ENCODE measurements at places on chromosomes 16 and 17. TPM values are rescaled to one million over a fixed set of nuclear protein-coding genes. Genes with fewer than 3 reads are reported as not detected.
A peak's percentile ranks its signal among the peaks of the same experiment; 100 is the strongest.

The SDK2 gene
- not detected for total RNA-seq

The SCARF1 gene
- total RNA-seq = 0.13 TPM

The CCL14 gene
- not detected for total RNA-seq

The DDX5 gene
- 548 TPM for total RNA-seq

The DHRS7B gene
- total RNA-seq = 16.6 TPM

The TMED6 gene
- total RNA-seq = 0.24 TPM

The PYDC1 gene
- total RNA-seq = not detected

The GNGT2 gene
- total RNA-seq = not detected

DNA sequence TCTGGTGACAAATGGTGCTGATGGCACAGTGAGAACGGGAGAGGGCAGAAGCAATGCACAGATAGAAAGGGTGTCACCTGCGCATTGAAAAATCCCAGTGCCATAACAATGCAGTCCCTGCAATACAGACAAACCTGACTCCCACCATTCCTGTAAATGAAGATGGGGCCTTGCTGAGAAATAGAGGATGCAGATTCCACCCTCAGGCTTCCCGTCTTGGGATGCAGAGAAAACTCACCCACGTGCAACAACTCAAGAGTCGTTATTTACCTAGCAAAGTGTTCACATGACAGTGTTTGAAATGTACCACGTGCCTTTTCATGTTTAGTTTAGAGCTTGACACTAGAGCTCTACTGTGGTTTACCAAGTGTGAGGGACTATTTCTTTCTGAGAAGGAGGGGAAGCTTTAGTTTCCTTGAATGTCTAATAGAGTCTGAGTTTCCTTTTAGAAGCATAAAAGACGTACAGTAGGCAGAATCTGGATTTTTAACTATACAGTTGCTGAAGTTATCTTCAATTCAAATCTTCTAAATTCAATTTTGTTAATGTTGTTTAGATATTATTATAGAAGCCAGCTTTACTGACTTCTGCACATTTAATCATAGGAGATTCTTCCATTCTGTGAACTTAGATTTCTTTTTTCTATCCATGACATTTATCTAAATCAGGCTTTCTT, 35.6 kb downstream of the WWOX start:
- H3K4me3 ChIP-seq = no peak overlapping the region
- no peaks in the 10 kb centered on the region for H3K27me3 ChIP-seq
- no peak overlapping the region for H3K27ac ChIP-seq
- no peaks in the 10 kb centered on the region for H3K36me3 ChIP-seq
- H3K4me1 ChIP-seq = no peaks in the 10 kb centered on the region

GRCh38 chr17:41885733-41886132, 20.5 kb upstream of the KLHL11 start:
- H3K4me1 ChIP-seq = no peaks in the 10 kb centered on the region
- H3K27ac ChIP-seq = no peak overlapping the region
- peaks cover 32% of the 10 kb centered on the region for H3K36me3 ChIP-seq

- no peaks in the 10 kb centered on the region for H3K4me1 ChIP-seq
- no peak overlapping the region for H3K4me3 ChIP-seq
- no peaks in the 10 kb centered on the region for H3K36me3 ChIP-seq
Measured at GRCh38 chr16:19196871-19197270, 28.8 kb downstream of the SYT17 start.

DNA sequence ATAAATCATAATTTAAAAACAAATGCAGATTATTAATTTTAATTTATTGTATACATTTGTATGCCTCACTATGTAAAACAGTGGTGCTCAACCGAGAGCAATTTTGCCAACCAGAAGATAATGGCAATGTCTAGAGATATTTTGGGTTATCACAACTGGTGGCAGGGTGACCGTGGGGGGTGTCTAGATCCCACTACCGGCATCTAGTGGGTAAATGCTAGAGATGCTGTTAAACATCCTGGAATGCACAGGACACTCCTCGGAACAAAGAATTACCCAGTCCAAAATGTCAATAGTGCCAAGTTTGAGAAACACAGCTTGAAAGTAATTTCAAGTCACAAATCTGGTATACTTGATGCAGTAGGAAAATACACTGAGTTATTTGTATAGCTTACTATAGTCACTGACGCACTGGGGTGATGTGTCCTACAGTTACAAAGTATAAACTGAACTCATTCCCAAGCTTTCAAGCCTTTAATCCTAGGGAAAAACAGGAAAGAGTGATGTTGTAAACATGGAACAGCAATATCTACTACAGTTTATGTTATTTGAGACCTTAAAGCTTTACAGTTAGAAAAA, 133.5 kb downstream of the BRIP1 start:
- peaks cover 7% of the 10 kb centered on the region for H3K36me3 ChIP-seq
- H3K27ac ChIP-seq = no peak overlapping the region
- H3K27me3 ChIP-seq = no peaks in the 10 kb centered on the region
- no peak for DNase-seq
- H3K4me1 ChIP-seq = peaks cover 5% of the 10 kb centered on the region
- H3K4me3 ChIP-seq = no peak overlapping the region

- no peak for DNase-seq
- H3K27me3 ChIP-seq = peaks cover 3% of the 10 kb centered on the region
- no peak overlapping the region for H3K27ac ChIP-seq
- no peak overlapping the region for H3K4me3 ChIP-seq
Measured at GRCh38 chr16:23214796-23215195, 32.3 kb downstream of the SCNN1G start.

GRCh38 chr16:11084876-11085485, 140.6 kb downstream of the CLEC16A start:
- peak overlapping the region; percentile 69 for H3K4me3 ChIP-seq
- peak overlapping the region; percentile 85 for H3K27ac ChIP-seq
- peaks cover 5% of the 10 kb centered on the region for H3K36me3 ChIP-seq
- no peak for DNase-seq

DNA sequence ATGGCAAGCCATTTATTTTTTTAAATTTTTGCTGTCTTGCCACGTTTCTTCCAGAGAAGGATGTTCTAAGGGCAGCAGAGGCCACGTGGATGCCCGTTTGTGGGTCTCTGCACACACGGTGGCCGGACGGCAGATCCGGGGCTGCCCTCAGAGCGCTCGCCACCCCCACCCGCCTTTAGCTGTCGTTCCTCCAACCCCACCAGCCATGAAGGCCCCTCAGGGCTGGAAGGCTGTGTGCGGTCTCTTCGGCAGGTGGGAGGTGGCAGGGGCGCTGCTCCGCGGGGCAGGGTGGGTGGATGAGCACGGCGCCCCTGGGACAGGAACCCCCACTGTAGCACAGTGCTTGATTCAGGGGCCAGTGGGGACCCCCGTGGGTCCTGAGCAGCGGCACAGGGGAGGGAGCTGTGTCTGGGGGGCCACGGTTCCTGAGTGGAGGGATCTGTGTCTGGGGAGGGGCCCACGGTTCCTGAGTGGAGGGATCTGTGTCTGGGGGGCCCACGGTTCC, 49.7 kb downstream of the ZFPM1 start:
- DNase-seq = no peak
- H3K4me1 ChIP-seq = no peaks in the 10 kb centered on the region
- H3K27me3 ChIP-seq = peaks cover 3% of the 10 kb centered on the region

DNA sequence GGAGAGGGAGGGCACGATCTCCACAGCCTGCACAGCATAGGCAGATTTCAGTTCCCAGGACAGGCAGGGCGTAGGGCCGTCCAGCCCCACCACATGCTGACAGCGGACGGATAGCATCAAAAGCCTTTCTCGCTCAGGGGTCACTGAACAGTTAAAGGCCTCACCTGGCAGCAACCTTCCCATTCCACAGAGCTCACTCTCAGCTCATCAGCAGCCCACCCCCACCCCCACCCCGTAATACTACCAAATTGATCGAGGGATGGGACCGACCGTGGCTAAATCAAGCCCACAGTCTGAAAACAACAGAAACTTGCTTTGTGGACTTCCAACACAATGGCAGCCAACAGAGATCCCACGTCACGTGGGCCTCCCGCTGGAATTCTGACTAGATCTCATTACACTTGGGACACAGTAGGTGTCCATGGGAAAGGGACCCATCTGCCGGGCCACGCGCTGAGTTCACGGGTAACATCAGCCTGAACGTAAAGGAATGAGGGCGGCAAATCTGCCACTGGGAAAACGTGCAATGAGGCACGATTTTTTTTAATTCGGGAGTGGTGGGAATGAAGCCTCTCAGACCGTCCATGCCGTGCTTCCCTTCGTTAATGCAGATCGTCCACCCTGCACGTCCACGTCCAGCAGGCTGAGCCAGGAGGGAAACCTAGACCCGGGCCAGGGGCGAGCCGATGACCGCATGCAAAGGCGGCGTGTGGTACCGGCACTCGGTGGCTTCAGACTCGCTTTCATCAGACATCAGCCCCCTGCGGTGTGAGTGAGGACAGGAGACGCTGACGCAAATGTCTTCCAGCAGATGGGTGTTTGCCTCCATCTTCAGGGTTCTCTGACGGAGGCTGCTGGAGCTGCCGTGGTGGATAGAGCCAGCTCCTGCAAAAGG, 92.1 kb downstream of the TBC1D16 start:
- no peak for DNase-seq
- no peaks in the 10 kb centered on the region for H3K4me1 ChIP-seq
- peaks cover 14% of the 10 kb centered on the region for H3K36me3 ChIP-seq

DNA sequence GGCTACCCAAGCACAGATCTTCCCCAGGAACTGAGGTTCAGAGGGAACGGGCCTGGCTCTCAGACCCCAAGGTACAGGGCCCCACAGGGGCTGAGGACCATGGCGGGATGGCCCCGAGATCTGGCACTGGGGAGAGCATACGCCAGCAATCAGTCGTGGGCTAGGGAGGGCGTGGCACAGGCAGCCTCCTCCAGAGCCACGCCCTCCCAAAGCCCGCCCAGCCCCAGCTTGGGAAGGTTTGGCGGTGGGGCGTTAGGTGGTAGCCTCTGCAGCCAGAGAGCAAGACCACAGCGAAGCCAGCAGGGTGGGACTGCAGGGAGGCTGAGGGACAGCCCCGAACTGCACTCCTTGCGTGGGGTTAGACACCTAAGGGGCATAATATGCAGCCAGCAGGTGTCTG, 11.6 kb downstream of the WNT9B start:
- DNase-seq = no peak
- H3K4me1 ChIP-seq = peaks cover 13% of the 10 kb centered on the region
- peaks cover 15% of the 10 kb centered on the region for H3K27me3 ChIP-seq
- H3K27ac ChIP-seq = no peak overlapping the region
- no peaks in the 10 kb centered on the region for H3K36me3 ChIP-seq
- no peak overlapping the region for H3K4me3 ChIP-seq

- H3K4me3 ChIP-seq = no peak overlapping the region
- no peak overlapping the region for H3K27ac ChIP-seq
- H3K36me3 ChIP-seq = peaks cover 11% of the 10 kb centered on the region
- H3K27me3 ChIP-seq = no peaks in the 10 kb centered on the region
- no peak for DNase-seq
Measured at GRCh38 chr17:82935966-82936767, 96.3 kb upstream of the ZNF750 start.

GRCh38 chr17:43924558-43924957, 17.2 kb upstream of the MPP2 start:
- no peak for DNase-seq
- H3K27me3 ChIP-seq = peaks cover 60% of the 10 kb centered on the region
- peaks cover 4% of the 10 kb centered on the region for H3K36me3 ChIP-seq
- H3K4me1 ChIP-seq = peaks cover 12% of the 10 kb centered on the region
- H3K4me3 ChIP-seq = no peak overlapping the region

DNA sequence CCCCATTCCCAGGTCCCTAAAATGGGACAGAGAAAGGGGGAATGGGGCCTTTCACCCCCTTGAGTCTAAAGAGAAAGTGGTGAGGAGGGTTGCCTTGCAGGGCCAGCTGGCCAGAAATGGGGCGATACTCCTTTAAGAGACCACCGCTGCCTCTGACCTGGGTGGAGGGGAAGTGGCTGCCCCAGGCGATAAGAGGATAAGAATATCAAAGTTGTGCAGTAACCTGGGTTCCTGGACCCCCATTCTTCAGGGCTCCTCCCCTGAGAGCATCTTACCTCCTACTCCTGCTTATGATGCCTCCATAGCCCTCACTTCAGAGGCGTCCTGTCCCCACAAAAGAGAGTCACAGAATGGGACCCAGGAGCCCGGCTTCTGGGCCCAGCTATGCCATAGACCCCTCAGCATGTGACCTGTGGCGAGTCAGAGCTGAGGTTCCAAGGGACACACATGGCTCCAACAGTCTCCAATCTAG, 5.2 kb upstream of the TSPOAP1 start:
- no peaks in the 10 kb centered on the region for H3K36me3 ChIP-seq
- peaks cover 2% of the 10 kb centered on the region for H3K27me3 ChIP-seq
- H3K27ac ChIP-seq = no peak overlapping the region
- no peak overlapping the region for H3K4me3 ChIP-seq
- H3K4me1 ChIP-seq = peaks cover 42% of the 10 kb centered on the region
- DNase-seq = no peak

DNA sequence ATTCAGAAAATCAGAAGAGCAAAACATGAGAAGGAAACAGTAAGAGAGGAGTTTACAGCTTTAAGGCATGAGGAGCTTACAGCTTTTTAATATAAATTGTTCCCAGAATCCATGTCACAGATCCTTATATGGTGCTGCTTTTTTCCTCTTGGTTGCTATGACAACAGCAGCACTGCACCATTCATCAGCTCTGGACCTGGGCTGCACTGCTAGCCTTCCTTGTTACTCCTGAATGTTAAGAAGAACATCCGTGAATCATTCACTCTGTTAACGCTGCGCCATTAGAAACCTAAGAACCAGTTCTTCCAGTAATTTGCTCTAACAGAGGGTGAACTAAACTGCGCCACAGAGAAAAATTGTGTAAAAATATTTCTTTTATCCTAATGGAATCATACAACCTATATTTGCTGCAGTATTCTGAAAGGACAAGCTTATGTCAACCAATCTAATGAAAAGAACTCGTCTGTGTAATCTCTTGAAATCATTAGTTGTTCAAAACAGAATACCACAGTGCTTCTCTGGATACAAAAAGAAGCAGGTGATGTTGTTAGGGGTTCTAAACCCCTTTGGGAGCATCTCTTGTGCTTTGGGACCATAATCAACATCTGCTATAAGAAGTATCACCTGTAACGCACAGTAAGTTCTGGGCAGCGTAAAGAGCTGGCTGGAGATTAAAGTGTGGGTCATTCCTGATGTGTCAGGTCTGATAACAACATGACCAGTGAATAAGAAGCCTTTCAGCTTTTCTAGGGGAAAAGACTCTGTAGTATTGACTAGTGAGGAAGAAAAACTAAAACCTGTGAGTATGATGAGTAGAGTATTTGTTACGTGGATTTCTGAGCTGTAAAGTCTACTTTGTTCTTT, 151.2 kb downstream of the TANC2 start:
- peaks cover 49% of the 10 kb centered on the region for H3K4me1 ChIP-seq
- H3K36me3 ChIP-seq = no peaks in the 10 kb centered on the region
- H3K27ac ChIP-seq = peak overlapping the region; percentile 62

GRCh38 chr16:57798267-57798810, 4.0 kb downstream of the KIFC3 start:
- peaks cover 40% of the 10 kb centered on the region for H3K4me1 ChIP-seq
- peak overlapping the region; percentile 43 for H3K27ac ChIP-seq
- H3K36me3 ChIP-seq = peaks cover 21% of the 10 kb centered on the region
- H3K27me3 ChIP-seq = no peaks in the 10 kb centered on the region
- DNase-seq = no peak

GRCh38 chr17:48733632-48734328, 5.2 kb upstream of the HOXB13 start:
- no peaks in the 10 kb centered on the region for H3K36me3 ChIP-seq
- peaks cover 3% of the 10 kb centered on the region for H3K4me1 ChIP-seq
- DNase-seq = no peak
- no peak overlapping the region for H3K4me3 ChIP-seq

GRCh38 chr16:48574766-48575165, 35.2 kb downstream of the N4BP1 start:
- peaks cover 54% of the 10 kb centered on the region for H3K4me1 ChIP-seq
- H3K27me3 ChIP-seq = no peaks in the 10 kb centered on the region
- H3K27ac ChIP-seq = no peak overlapping the region
- DNase-seq = no peak
- H3K4me3 ChIP-seq = no peak overlapping the region

GRCh38 chr17:29240477-29240876, 6.2 kb upstream of the CRYBA1 start:
- H3K27ac ChIP-seq = peak overlapping the region; percentile 91
- peaks cover 5% of the 10 kb centered on the region for H3K36me3 ChIP-seq
- DNase-seq = peak; percentile 70
- peaks cover 5% of the 10 kb centered on the region for H3K27me3 ChIP-seq
- peak overlapping the region; percentile 59 for H3K4me3 ChIP-seq

All from HFFc6 (cell line).